CD4-positive, alpha-beta T cell treated with Interleukin-10 for 1 hour (primary cell): ENCODE measurements at places on chromosomes 2 and 18.

- no peak for DNase-seq
These were observed 152.4 kb upstream of the SERPINE2 start for GRCh38 chr2:224191465-224191864.

DNA sequence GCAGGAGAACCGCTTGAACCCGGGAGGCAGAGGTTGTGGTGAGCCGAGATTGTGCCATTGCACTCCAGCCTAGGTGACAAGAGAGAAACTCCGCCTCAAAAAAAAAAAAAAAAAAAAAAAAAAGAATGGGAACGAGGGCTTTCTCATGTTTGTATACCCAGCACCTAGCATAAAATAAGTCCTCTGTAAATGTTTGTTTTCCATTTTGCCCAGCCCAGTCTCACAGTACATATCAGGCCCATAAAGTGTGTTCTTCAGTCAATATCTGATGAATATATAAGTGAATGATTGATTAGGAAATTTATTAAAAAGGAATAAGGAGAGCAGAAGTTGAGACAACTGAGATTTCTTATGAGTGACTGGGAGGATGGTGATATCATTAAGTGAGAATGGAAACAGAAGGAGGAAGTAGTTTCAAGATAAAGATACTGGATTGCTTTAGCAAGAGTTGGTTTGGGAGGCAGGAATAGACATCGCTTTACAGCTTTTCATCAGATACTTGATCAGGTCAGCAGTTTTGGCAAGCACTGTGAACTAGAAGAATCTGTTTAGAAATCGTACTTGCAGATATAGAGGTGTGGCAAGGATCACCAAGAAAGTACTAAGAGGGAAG is 327.5 kb downstream of the KIAA1328 start:
- no peak for DNase-seq

DNA sequence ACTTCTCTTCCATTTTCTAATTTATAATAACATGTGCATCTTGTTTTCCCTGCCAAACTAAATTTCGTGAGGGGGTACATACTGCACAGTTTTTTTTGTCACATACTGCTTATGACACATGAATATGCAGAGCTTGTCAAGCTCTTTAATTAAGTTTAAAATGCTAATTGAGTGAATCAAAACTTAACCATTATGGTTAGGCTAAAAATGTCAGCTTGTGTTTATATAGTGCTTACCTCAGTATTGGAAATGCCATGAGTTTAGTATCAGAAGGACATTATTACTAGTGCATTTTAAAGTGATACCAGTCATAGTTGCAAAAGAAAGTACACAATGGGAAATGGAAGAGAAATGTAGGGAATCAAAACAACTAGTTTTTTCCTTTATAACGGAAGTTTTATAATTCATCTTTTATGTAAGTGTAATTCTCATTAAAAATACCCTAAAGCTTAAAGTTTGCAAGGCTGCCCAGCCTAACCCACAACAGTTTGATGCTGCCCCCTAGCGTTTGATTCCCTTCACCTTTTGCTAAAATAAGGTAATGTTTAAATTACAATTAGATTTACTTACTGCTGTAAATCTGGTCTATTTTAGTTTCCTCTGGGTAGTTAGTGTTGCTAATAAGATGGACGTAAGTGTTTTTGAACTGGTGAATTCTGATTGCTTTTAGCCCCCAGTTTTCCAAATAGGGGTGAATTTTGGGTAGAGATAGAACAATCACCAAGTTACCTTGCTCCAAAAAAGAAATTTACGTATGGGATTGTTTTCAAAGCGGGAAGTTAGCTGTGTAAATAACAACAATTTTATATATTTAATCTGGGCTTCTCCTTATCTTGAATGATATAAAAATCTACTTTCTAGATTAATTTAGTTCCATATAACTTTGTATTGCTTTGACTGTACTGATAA is 3.2 kb downstream of the SLC39A10 start:
- DNase-seq, result peak; percentile 88

DNA sequence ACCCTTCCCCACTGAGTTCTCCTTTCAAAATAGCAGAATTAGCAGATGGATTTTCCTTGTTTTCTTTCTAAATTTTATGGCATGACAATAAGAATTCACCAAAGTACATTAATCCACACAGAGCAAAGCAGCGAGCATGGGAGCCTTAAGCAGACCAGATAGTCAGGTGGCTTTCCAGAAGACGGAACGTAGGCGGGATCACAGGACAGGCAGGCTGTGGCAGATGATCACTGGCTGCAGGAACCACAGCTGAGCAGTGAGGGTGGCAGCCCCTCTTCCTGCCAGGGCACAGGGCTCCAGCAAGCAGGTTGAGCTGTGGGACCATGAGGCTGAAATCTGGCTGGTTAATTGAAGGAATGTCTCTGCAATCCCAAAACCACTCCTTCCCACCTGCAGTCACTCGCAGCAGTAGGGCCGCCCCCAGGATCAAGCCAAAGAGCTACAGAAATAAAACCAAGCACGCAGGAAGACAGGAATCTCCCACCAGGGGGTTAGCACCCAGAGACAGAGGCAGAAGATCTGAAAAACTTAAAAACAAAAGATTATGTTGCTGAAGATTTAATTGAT is 259.9 kb downstream of the EIPR1 start:
- DNase-seq, result no peak

GRCh38 chr2:179417436-179417949 is 152.9 kb upstream of the SESTD1 start:
- no peak for DNase-seq

DNA sequence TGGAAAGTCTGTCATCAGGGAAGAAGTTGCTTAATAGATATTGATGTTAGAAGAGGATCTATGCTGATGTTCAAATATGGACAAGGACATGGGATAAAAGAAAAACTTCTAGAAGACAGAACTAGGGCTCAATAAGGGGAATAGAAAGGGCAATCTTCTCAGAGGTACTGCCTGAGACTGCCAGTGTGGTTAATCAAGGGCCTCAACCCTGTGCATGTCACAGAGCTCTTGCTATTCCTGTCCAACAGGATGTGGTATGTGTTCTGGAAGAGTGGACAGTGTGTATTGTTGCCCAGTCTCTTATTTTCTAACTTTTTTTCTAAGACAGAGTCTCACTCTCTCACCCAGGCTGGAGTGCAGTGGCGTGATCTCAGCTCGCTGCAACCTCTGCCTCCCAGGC is 27.8 kb upstream of the RNF125 start:
- DNase-seq, result no peak

GRCh38 chr18:79453816-79454735 is 58.3 kb downstream of the NFATC1 start:
- no peak for DNase-seq

GRCh38 chr2:160224060-160224459 is 24.0 kb upstream of the ITGB6 start:
- DNase-seq, result peak; percentile 15

DNA sequence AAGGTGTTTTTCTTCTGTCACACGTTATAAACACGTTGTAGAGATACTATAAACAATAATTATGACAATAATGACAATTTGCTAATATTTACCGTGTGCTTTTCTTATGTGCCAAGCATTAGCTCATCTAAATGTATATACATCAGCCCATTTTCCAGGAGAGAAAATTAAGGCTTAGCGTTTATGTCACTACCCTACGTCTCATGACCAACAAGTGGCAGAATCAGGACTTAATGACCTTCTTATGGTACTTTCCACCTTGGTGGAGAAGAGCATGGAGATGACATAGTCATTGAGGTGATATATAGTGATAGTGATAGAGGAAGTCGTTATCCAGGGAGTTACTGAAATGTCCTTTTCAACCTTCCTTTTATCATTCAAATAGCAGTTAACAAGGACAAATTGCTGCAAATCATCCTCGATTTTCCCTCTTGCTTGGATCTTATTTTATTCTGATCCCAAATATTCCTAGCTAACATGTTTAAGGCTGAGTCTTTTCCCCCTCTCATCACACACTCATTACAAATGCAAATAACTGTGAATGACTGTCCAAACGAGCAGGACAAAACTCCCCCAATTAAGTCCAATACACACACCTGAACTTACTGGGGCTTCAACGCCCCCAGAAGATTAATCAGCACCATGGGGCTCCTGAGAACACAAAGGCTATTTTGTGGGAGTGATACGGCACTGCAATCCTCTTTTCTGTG is 27.3 kb downstream of the SPRED2 start:
- no peak for DNase-seq

GRCh38 chr18:55907453-55908175 is 319.6 kb upstream of the TCF4 start:
- no peak for DNase-seq

DNA sequence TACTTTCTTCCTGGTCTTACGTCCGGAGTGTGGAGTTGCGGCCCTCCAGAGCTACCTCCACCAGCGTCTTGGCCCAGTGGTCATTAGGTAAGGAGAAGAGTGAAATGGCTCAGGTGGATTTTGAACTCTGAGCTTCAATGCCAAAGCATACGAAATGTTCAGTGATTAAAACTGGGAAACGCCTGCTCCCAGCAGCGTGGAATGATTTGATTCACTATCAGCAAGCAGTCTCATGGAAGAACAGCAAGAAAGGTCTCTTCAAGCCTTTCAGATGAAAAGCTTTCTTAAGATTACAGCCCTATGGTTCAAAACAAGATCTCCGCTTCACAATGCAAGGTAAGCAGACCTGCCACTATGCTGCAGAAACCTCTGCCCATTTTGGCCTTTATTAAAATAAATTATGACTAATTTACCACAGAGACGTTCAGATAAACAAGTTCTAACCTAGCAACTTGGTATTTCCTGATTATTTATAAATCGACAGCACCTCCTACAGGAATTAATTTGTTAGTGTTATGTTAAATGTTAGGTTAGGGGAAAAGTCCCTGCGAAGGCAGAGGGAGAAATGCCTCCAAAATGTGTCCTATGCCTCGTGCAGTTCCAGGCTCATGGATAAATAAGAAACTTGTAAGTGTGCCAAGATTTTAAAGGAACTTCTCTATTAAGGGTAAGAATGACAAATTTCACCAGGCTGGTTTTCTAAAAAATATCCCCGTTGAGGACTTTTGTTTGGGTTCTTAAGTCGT is 10.1 kb downstream of the SP9 start:
- no peak for DNase-seq

DNA sequence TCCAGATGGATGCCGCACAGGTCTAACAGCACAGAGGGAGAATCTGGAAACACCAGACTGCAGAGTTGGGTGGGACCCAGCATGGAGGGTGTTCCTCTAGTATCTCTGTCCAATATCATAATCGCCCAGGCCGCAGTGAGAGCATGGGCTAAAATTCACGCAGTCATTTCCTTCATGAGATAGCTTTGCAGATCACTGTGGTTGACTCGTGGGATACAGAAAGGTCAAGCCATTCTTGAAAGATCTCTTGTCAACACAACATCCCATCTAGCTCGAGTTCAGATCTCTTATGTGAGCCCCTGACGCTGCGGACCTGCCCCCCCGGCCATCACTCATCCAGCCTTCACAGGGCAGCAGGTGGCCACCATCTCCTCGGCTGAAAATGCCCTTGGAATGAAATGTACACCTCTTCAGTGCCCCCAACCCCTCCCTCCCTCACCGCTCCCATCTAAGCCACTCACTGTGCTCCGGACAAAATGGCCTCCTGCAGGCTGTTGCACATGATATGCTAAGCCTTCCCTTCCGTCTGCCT is 45.9 kb downstream of the FOSL2 start:
- DNase-seq, result no peak

DNA sequence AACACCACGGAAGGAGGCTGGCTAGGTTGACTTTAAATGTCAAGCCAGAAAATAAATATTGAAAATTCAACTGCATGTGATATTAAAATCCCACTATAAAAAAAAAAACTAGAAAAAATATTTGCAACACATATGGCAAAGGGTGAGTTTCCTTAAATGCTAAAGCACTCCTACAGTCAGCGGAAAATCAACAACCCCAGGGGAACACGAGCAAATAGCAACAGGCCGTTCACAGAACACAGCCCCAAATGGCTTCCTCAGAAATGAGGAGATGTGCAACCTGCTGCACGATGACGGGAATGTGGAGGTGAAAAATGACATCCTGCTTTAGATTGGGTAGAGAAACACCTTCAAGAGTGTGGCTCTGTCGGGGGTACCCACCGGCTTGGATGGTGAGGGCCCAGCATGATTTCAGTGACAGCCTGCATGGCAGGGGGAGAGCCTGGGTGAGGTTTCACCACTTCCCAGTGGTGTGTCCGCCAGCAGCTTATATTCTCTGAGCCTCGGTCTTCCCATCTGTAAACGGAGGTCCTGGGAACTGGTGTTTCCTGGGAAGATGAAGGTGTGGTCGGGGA is 157.9 kb upstream of the GLI2 start:
- no peak for DNase-seq

GRCh38 chr2:179133016-179133415 is 83.1 kb upstream of the CCDC141 start:
- DNase-seq, result no peak

GRCh38 chr2:150847578-150847977 is 360.1 kb upstream of the RND3 start:
- DNase-seq, result no peak

DNA sequence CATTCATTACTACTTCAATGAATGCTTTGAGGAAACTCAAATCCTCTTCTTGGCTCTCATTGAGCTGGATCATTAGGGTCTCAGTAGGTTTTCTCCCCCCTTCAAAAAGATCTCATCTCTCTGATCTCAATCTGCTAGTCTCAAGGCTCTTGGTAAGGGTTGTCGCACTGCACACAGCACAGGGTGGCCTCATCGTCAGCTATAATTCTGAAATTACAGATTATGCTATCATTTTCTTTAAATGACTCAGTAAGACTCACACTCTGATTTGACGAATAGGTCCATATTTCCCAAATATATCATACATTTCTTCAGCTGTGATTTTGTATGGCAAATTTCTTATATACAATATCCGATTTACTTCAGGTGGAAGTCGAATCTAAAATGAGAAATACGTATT is 2.3 kb downstream of the SF3B6 start:
- no peak for DNase-seq

- DNase-seq, result peak; percentile 8
These were observed 31.3 kb upstream of the CNTNAP5 start for GRCh38 chr2:123993728-123994323.

DNA sequence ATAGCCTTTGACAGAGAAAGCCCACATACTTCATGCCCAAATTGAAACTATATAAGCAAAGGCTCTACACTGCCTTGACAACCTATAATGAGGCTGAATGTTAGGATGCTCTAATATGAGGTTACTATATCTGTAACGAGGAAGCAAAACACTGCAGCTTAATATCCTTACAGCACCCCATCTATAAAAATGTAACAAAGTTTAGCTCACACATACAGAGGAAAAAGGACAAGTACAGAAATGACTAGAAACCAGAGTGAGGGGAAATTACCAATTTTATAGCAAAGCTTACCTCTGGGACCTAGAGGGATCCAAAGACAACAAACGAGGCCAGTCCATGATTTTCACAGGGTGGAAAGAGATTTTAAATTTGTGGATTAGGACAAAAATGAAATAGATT is 138.5 kb downstream of the COL4A4 start:
- no peak for DNase-seq

GRCh38 chr18:73023975-73024374 is 156.2 kb upstream of the NETO1 start:
- DNase-seq, result no peak

GRCh38 chr2:120344214-120344975 is 1.5 kb upstream of the INHBB start:
- DNase-seq, result no peak

GRCh38 chr2:163626639-163627109 is 109.1 kb downstream of the FIGN start:
- no peak for DNase-seq
